Fibroblast of skin of abdomen (primary cell): ENCODE measurements at places on chromosomes 12 and 14.

DNA sequence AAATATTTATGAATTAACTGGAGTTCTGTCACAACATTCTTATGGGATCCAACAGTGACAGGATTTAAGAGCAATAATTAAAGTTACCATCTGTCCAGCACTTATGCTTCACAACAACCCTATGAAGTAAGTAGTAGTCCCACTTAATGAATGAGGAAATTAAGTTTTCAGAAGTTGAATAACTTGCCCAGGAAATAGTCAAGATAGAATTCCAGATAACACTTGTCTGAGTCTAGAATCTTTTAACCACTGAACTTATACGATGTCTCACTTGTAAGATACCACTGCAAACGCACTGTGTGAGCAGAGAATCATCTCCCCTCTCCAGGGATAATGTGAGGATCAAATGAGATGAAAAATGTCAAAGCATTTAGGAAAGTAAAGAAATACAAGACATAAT lies 3.3 kb upstream of the TTC9 start:
- DNase-seq, result no peak

- no peak for DNase-seq
Observed at GRCh38 chr12:70763666-70764065, 126.4 kb upstream of the PTPRB start.

DNA sequence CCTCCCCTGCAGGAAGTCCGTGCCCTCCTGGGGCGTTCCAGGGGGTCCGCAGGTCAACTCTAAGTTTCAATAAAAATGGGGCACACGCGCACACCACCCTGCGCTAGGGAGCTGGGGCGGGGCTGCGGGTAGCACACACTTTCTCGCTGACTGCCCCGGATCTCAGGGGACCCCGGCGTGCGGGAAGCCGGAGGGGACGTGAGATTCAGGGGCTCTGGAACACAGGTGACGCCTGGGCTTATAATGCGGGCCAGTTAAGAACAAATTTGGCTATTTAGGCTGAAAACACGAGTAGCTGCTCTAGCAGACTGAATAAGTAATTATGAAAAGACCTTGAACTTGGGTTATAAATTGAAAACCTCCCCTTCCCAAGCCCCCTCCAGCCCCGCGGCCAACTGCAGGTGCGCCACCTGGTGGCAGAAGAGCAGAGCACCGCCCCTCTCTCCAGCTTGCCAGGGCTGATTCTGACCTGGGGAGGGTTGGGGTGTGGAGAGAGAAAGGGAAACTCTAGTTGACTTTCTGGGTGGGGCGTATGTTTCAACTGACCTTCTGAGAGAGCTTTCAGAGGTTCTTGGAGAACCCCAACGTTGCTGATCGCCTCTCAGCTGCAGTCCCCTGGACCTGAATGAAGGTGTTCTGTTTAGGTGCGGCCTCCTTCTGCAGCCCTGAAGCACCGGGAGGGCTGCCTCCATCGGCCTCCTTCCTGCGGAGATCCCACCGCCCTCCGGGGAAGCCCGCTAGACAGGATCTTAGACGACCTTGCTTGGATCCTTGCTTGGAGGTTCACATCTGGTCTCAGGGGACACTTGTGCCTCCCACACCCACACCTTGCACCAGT lies 118.4 kb upstream of the EVL start:
- no peak for DNase-seq

GRCh38 chr12:49301760-49302159 lies 6.8 kb downstream of the PRPH start:
- no peak for DNase-seq

DNA sequence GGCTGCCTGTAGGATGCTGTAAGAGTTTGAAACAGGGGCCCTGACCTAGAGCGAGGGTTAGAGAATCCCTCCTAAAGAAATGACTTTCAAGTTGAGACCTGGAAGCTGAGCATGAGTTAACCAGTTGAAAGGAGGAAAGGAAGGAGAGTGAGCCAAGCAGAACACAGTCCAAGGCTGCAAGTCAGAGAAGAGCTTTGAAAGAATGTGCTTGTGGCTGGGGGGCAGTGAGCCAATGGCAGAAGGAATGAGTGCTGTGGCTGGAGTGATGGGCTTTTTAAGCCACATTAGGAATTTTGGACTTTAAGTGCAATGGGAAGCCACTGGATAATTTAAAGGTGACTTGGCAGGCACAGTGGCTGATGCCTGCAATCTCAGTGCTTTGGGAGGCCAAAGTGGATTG lies 18.1 kb downstream of the CDKN1B start:
- peak; percentile 84 for DNase-seq
